ENCODE measurements at places on chromosomes 5 and 9. TPM values are rescaled to one million over a fixed set of nuclear protein-coding genes. Genes with fewer than 3 reads are reported as not detected.

Gene TOR2A
- 57.4 TPM for polyA plus RNA-seq

Gene PCDHA7
- not detected for polyA plus RNA-seq

Gene PCDHGB2
- not detected for polyA plus RNA-seq

Gene GPX8
- not detected for polyA plus RNA-seq

Gene TAL2
- polyA plus RNA-seq = not detected

Gene C5orf24
- 6.6 TPM for polyA plus RNA-seq

Gene PRRT1B
- polyA plus RNA-seq = not detected

Gene CSF1R
- polyA plus RNA-seq = 180 TPM

Gene DRD1
- polyA plus RNA-seq = not detected

Gene FGF1
- polyA plus RNA-seq = not detected

Gene STPG3
- not detected for polyA plus RNA-seq

Gene CAMSAP1
- 0.75 TPM for polyA plus RNA-seq

Gene FAT2
- polyA plus RNA-seq = not detected

Gene ALG2
- polyA plus RNA-seq = 25.5 TPM

Gene PDE6A
- polyA plus RNA-seq = not detected

Gene PCDHA9
- not detected for polyA plus RNA-seq

Gene GMCL2
- polyA plus RNA-seq = not detected

Gene LMAN2
- 259 TPM for polyA plus RNA-seq

Gene FER
- 2.4 TPM for polyA plus RNA-seq

Gene LECT2
- polyA plus RNA-seq = not detected

Gene GFRA3
- polyA plus RNA-seq = not detected
